ENCODE measurements at places on chromosomes 7 and 10.

- DNase-seq = no peak
Measured at GRCh38 chr10:49321021-49321420, 22.1 kb downstream of the C10orf71 start.

- no peak for DNase-seq
Measured at GRCh38 chr10:32854435-32854834, 103.6 kb downstream of the ITGB1 start.

- no peak for DNase-seq
Measured at GRCh38 chr7:117086788-117087187, 133.5 kb downstream of the ST7 start.

DNA sequence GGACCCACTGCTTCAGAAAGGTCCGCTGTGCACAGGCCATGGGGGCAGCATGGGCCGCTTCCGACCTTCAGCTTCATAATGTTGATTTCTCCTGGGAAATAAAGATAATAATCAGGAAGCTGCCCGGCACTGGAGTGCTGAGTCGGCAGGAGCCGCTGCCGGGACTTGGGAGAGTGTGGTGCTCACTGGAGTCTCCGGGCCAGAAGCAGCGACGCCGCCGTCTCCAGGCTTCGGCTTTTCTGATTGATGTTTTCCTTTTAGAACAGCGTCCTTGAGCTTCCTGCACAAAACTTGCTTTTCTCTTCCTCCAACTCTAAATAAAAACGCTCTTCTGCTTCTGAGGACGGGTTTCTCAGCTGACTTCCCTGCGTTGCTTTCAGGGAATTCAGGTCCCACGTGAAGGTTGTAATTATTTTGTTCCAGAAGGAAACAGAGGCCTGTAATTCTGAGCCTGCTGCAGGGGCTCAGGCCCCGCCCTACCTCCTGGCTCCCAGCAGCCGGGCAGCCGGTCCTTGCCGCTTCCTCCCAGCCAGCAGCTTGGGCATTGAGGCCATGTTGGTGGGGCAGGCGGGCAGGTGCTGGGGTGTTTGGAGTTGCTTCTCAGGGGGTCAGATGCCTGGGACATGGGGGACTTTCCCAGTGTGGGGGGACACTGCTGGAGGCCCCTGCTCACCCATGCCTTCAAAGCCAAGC, 14.7 kb downstream of the PWWP2B start:
- peak; percentile 63 for DNase-seq

GRCh38 chr10:36068542-36068941, 426.4 kb upstream of the FZD8 start:
- DNase-seq = no peak

GRCh38 chr10:118760265-118760664, 5.5 kb upstream of the CACUL1 start:
- DNase-seq = no peak

- DNase-seq = no peak
Measured at GRCh38 chr7:150398108-150398964, 19.2 kb downstream of the ZNF775 start.

GRCh38 chr7:118259115-118259514, 34.6 kb downstream of the ANKRD7 start:
- peak; percentile 4 for DNase-seq

- no peak for DNase-seq
Measured at GRCh38 chr7:22351329-22351692, 5.6 kb downstream of the RAPGEF5 start.

GRCh38 chr10:119333146-119333792, 125.9 kb downstream of the GRK5 start:
- DNase-seq = peak; percentile 41

DNA sequence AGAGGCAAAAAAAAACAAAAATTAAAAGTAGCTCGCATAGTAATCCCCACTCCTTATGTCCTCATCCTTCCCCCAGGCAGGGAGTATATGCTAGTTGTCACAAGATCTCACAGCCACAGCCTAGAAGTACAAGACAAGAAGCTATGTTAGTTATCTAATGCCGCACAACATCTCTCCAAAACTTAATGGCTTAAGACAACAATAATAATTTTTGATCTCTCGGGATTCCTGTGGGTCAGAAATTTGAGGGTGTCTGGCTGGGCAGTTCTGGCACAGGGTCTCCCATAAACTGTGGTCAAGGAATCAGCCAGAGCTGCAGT, 39.7 kb downstream of the CPVL start:
- DNase-seq = no peak

DNA sequence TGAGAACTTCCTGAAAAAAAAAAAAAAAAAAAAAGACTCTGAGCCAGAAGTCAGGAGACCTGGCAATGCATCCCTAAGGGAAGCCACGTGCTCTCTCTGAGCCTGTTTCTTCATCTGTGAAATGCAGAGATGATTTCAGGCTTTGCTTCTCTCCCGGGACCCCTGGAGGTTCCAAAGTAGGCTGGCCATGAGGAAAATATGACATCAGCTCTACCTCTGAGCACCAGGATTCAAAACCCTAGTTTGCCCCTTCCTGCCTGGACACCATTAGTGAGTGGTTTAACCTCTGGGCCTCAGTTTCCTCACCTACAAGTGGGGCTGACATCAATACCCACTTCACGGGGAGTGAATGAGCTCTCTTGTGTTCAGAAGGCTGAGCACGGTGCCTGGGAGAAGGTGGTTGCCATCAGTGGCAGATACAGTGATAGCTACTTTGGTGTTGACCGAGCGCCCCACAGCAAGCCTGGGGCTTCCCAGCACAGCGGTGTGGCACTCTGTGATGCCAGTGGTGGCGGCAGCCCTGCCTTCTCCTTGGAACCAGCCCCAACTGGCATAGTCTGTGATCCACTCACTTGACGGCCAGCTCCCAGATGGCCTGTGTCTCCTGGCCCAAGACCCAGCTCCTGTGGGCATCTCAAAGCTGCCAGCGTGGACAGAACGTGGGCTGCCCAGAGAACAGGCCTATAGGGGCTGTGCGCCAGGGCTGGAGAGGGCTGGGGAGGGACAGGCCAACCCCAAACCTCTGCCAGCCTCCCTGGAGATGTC, 153.1 kb upstream of the UNC5B start:
- no peak for DNase-seq

GRCh38 chr7:50761713-50762112, 21.0 kb downstream of the GRB10 start:
- DNase-seq = no peak

All from GM23248 (cell line).